ENCODE measurements at places on chromosomes 2 and 18.
A peak's percentile ranks its signal among the peaks of the same experiment; 100 is the strongest.

DNA sequence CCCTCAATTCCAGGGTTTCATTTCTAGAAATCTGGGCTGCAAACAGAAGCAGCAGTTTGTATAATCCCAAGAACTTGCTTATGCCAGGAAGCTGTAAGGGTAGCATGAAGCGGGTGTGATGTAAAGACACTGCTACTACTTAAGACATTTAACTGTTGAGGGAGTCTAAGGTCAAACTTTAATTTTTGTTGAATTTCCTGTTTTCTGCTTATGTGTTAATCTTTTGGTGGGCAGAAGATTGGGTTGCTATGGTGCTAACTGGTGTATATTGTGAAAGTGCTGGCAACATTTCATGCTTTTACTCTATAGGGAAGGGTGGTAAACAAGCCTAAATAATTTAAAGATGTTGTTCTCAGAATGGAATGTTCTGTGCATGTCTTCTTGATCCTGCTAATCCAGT lies 2.7 kb downstream of the NCOA1 start:
- DNase-seq: no peak

GRCh38 chr2:207304761-207305160 lies 139.0 kb upstream of the KLF7 start:
- DNase-seq: no peak

GRCh38 chr2:223944703-223945531 lies at the start of gene WDFY1:
Gene WDFY1 (minus strand): TSS chr2:223945335. CDS start chr2:223945284, 51 bp downstream.
- DNase-seq: peak; percentile 90

DNA sequence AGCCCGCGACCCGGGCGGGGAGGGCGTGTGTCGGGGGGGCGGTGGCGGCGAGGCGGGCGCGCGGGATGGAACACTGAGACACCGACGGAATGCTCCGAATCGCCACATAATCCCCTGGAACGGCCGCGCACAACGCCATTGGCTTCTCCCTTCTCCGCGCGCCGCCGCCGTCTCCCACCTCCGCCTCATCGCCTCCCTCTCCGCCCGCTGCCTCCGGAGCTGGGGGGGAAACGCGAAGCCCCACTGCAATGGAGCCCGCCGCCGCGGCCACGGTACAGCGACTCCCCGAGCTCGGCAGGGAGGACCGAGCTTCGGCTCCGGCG lies at the start of gene PHLPP1:
TSS of gene PHLPP1 (plus strand) at position 106 of the 323 bp plus-strand sequence. CDS start at position 249, 143 bp downstream.
- DNase-seq: no peak

GRCh38 chr2:210009126-210009525 lies 6.7 kb downstream of the RPE start:
- no peak for DNase-seq

- DNase-seq: no peak
These were observed 34.0 kb downstream of the EML6 start for GRCh38 chr2:54757500-54757899.

DNA sequence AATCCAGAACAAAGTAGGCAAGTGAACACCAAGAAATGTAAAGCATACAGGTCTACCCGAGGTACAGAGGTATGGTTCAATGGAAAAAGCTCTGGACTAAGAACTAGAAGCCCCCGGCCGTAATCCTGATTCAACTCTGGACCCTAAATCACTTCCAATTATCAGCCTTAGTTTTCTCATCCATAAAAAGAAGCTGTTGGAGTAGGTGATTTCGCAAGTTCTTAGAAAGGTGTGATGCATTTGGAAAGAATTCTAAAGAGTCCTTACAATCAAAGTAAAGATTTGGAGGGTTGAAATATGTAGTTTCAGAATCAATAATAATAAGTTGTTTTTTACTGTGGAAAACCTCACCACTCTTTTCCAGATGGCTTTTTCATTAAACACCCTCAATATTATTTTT lies 622.1 kb upstream of the ID2 start:
- no peak for DNase-seq

- no peak for DNase-seq
These were observed 367.8 kb downstream of the FIGN start for GRCh38 chr2:163367825-163368582.
